ENCODE measurements at places on chromosomes 2 and 18. TPM values are rescaled to one million over a fixed set of nuclear protein-coding genes. Genes with fewer than 3 reads are reported as not detected.

PID1 gene
- total RNA-seq, result 25.0 TPM

GRCh38 chr18:76451396-76452331 lies 43.4 kb downstream of the ZNF516 start:
- DNase-seq, result no peak

DNA sequence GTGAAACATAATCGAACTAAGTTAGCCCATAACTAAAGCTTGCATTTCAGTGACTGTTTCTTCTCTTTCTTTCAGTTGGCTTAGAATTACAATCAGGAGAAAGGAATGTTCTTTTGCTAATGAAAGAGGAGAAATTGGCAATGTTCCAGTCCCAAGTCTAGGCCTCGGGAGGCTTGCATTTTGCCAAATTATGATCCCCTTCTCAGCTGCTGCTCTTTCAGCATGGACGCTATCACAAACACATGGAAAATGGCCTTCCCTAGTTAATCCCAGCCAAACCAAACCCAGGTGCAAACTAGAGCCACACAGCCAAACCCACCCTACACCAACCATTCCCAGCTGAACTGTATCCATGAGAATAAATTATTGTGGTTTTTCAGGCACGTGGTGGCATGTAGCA lies 605.2 kb upstream of the LRRTM4 start:
- no peak for DNase-seq

PLCD4 gene
- total RNA-seq, result 1.2 TPM

GRCh38 chr2:8441371-8441770 lies 240.5 kb upstream of the ID2 start:
- DNase-seq, result no peak

- no peak for DNase-seq
These were observed 141.0 kb downstream of the GREB1L start for GRCh38 chr18:21383031-21383430.

LRP2 gene
- 22.0 TPM for total RNA-seq

- no peak for DNase-seq
These were observed 269.3 kb upstream of the ID2 start for GRCh38 chr2:8412586-8412985.

GRCh38 chr2:136306836-136307235 lies 188.9 kb upstream of the CXCR4 start:
- no peak for DNase-seq

LAMA1 gene
- total RNA-seq, result 46.9 TPM

GRCh38 chr2:64157792-64158191 lies 13.6 kb upstream of the PELI1 start:
- no peak for DNase-seq

DUSP2 gene
- total RNA-seq, result 4.1 TPM

DNA sequence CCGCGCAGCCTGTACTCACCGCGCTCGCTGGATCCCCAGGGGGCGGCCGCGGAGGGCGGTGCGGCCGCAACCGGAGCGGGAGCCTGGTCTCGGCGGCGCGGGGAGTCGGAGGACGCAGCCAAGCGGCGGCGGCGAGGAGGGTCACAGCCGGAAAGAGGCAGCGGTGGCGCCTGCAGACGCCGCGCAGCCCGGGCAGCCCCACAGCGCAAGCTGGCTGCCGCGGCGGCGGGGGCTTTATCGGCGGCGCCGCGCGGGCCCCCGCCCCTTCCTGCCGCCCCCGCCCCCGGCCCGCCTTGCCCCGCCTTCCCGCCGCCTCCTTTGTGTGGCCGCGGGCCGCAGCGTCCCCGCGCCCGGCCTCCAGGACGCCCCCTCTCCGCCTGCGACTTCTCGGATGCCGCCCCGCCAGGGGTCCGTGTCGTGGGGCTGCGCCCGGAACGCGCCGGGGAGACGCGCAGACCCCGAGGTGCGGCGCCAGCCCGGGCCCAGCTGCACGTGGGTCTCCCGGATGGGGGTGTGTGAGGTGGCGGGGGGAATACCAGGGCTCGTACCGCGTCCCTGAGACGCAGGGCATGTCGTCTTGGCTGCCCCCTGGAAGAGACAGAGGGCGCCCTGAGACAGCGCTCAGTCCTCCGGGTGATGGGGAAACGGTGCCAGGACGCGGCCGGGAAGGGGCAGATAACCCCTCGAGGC lies at the start of gene SERPINE2:
SERPINE2 (minus strand) TSS at position 207 of the 690 bp plus-strand sequence. CDS start 37,386 bp downstream, outside the sequence.
- DNase-seq, result peak; percentile 37

DNA sequence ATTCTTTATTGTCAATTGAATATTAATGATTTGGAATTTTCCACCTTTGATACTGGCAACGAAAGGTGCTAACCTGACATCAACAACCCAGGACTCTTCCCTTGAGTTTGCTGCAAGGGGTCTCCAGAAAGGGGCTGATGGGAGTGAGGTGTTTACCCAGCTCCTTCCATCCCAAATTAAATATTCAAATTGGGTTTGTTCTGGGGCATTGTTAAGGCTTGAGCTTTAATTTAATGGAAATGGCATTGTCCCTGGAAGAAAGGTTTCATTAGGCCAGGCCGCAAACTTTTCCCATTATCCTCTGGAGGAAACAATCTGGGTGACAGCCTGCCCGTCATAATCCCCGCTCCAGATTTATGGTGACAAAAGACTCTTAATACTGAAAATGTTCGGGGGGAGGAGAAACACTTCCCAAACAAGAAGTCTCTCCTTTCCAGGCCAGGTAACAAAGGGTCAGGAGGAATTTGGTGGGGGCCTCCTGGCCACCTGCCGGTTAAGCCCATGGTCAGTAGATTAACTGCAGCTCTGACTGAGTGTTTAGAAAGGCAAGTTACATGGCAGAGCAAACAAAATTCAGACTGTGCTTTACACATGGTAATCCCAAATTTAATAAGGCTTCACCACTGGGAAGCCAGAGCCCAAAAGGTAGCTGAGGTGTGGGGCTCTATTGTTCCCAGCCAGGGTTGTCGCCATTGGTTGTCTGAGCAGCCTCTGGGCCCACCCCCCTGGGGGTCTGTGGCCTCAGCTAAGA lies 151.4 kb upstream of the SIX3 start:
- DNase-seq, result no peak

- no peak for DNase-seq
These were observed 64.7 kb downstream of the STK25 start for GRCh38 chr2:241443486-241444223.

KANSL1L gene
- 87.2 TPM for total RNA-seq

DNA sequence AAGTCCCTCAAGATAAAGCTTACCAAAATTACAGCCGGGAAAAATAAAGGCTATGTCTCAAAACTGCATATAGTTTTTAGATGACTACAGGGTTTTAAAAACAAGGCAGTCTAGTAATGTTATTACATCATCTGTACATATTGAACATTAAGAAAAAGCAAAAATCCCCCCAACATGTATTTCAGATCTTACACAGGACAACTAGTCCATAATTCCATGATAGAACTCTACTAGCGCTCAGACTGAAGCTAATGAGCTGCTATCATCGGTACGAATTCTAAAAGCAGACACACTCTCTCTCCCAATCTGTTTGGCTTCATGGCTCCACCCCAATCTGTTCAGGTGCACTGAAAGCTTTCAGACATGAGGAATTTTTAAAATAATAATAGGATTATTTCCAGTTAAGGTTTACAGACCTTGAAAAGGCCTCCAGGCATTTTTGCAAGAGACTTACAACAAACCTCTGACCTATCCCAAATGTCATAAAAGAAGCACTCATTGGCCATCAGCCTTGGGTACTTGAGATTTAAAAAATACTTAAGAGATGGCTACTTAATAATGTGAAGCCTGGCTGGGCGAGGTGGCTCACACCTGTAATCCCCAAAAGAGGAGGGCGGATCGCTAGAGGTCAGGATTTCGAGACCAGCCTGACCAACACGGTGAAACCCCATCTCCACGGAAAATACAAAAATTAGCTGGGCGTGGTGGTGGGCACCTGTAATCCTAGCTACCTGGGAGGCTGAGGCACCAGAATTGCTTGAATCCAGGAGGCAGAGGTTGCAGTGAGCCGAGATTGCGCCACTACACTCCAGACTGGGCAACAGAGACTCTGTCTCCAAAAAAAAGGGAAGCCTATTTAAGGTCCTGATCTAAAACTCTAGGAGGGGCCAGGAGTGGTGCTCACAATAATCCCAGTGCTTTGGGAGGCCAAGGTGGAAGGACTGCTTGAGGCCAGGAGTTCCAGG lies 2.0 kb downstream of the NPC1 start:
- no peak for DNase-seq

DNA sequence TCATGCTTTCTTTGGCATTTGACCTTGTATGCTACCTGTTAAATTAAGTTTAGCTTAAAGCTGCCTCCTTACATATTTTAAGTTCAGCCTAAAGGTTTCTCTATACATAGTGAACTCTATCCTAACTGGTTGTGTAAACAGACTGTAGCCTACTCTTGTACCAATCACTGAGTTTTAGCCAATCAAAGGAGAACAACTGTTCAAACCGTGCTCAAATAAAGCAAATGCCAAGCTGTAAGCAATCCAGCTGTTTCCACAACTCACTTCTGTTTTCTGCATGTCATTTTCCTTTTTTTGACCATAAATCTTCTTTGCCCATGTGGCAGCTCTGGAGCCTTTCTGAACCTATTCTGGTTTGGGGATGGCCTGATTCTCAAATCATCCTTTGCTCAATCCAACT lies 1603.8 kb upstream of the ACVR2A start:
- no peak for DNase-seq

MYL1 gene
- 0.73 TPM for total RNA-seq

ACVR1C gene
- total RNA-seq, result 0.45 TPM

- DNase-seq, result no peak
These were observed 81.8 kb downstream of the EXOC6B start for GRCh38 chr2:72744049-72744448.

ELOA2 gene
- not detected for total RNA-seq

GRCh38 chr18:58687871-58688308 lies 16.6 kb downstream of the MALT1 start:
- no peak for DNase-seq

CYP26B1 gene
- total RNA-seq, result 47.5 TPM

DNA sequence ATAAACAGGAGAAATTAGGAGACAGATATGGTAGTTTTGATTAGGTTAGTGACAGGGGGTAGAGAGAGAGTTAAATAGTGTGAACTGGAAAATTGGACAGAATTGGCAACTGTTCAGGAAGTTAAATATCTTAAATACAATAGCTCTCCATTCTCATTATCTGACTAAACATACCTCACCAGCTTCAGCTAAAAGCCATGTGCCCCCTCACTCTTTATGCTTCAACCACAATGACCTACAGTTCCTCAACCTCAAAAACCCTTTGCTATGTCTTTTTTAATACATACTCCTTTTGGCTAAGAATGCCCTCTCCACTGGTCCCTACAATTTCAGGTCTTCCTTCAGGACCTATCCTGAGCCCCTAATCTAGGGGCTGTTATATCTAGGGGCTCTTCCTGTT lies 740.2 kb upstream of the ZEB2 start:
- no peak for DNase-seq

DNA sequence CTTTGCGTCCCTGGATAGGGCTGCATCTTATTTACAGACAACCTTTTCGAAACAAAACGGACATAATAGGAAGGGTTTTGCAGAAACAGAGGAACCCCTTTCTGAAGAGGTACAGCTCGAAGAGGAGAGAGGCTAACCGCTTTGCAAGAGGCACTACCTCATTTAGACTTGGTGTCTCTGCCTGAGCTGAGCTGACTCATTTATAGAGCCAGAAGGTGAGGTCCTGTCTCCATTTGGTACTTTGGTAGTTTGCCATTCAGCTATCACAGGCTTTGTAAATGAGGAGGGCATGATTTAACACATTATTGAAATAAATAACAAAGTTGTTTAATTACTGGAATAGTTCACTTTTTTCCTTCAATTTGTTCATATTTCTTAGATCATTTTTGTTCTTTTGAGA lies 2.2 kb upstream of the NXPH2 start:
- no peak for DNase-seq

DNA sequence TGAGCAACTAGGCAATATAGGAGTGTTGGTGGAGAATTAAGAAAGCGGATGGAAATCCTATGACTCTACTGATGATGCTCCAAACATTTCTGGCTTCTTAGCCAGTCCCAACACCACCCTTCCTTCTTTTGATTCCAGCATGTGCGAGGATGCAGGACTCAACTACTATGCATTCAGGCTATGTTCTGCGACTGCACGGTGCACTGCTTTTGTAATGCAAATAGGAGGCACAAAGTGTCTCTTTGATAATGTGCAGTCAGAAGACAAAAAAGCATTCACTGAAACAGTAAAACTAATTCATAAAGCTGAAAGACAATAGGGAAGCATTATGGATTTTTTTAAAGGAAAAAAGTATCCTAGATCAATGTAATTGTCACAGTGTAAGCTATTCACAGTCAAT lies 106.7 kb downstream of the MEIS1 start:
- no peak for DNase-seq

ACTR3 gene
- 98.4 TPM for total RNA-seq

NFATC1 gene
- total RNA-seq, result 2.7 TPM

- no peak for DNase-seq
These were observed 148.3 kb downstream of the HNMT start for GRCh38 chr2:138112536-138112935.

GRCh38 chr18:28781616-28782362 lies 604.9 kb upstream of the CDH2 start:
- DNase-seq, result no peak

GRCh38 chr2:46181789-46182530 lies 115.2 kb upstream of the EPAS1 start:
- DNase-seq, result no peak

DNA sequence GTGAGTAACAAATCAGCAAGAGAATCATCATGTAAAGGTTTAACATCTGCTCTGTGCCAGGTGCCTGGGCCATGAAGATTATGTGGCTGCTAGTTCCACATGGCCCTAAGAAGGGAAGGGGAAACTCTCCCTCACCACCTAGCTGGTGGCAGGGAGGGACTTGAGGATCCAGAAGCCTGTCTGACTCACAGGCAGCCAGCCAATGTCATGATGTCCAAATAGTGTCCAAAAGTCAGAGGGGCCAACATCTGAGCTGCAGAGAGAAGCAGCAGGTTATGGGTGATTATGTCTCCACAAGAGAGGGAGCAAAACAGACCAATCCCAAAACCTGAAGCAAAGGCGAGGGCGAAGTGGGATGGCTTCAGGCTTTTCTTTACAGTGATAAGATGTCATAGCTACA lies 61.9 kb upstream of the SPP2 start:
- DNase-seq, result no peak

- DNase-seq, result peak; percentile 48
These were observed 15.2 kb downstream of the ITGAV start for GRCh38 chr2:186605041-186605440.

DNA sequence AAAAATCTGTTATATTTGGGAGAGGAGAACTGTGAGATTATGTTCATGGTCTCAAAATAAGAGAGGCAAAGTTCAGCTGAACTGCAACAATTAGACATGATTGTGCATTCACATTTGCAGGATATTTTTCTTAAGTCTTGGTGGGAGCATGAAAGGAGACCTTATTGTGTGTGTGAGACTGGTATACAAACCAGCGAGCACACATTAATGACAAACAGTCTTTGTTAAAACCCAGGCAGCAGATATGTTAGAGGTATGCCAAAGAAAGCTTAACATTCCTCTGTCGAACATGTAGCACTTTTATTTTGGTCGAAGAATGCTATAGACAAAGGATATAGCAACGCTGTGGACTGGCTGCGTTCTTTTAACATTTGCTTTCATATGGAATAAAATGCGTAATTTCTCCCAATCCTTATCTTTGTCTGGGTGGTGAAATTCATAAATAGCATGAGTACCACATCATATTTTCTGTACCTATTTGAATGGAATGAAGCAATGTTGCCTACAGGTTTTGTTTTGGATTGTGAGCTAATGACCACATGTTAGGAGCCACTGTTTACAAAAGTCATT lies 88.4 kb downstream of the ICOS start:
- DNase-seq, result no peak

- DNase-seq, result no peak
These were observed 22.3 kb downstream of the SEMA4F start for GRCh38 chr2:74676331-74676730.
